Fibroblast of villous mesenchyme (primary cell): ENCODE measurements at places on chromosomes 1 and 21.

DNA sequence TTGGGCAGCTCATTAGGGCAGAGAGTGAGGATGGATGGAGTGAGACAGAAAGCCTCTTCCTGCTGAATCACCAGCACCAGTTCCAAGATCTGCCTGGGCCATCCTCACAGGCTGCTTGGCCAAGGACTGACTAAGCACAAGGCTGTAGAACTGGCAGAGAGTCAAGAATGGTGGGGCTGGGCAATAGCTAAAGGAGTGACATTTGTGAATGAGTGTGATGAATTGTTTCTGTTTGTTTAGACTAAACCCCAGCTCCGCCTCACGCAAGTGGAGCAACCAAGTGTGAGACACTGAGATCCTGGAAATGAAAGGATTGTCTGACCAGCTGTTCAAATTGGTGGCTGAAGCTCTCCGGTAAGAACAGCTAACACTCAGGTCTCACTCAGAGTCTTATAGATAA, 38.6 kb downstream of the BRINP2 start:
- DNase-seq: peak; percentile 97

DNA sequence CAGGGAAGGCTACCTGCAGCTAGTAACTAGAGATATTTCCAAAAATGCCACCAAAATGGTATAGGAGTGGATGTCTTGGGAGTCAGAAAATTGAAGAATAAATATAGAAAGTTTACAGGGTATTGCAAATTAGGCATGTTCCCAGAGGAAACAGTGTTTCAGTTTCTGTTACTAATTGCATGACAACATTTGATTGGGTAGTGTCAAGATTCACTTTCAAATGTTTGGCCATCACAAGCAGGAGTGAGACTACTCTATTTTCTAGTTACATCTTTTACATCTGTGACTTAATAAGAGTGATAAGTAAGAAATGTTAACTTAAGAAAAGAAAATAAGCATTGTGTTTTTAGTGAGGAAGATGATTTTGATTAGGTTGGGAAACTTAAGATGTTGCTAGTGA, 30.2 kb downstream of the AMY1C start:
- DNase-seq: no peak

GRCh38 chr1:89273324-89273778, 691 bp upstream of the GBP5 start:
- DNase-seq: no peak

GRCh38 chr21:15667819-15668218, 62.0 kb upstream of the USP25 start:
- DNase-seq: peak; percentile 8

DNA sequence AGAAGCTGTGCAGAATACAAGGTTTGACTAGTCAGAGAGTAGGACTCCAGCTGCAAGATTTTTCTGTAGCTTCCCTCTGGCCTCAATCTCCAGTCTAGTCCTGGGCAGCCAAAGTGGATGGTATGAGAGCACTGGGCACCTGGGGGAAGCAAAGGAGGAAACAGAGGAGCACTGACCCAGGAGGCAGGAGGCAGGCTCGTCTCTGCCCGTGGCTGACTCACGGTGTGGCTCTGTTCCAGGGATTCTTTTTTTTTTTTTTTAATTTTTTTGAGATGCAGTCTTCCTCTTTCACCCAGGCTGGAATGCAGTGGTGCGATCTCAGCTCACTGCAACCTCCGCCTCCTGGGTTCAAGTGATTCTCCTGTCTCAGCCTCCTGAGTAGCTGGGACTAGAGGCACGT, 4.1 kb upstream of the NPPB start:
- DNase-seq: no peak

GRCh38 chr1:20416706-20417105, 69.3 kb downstream of the CAMK2N1 start:
- no peak for DNase-seq

DNA sequence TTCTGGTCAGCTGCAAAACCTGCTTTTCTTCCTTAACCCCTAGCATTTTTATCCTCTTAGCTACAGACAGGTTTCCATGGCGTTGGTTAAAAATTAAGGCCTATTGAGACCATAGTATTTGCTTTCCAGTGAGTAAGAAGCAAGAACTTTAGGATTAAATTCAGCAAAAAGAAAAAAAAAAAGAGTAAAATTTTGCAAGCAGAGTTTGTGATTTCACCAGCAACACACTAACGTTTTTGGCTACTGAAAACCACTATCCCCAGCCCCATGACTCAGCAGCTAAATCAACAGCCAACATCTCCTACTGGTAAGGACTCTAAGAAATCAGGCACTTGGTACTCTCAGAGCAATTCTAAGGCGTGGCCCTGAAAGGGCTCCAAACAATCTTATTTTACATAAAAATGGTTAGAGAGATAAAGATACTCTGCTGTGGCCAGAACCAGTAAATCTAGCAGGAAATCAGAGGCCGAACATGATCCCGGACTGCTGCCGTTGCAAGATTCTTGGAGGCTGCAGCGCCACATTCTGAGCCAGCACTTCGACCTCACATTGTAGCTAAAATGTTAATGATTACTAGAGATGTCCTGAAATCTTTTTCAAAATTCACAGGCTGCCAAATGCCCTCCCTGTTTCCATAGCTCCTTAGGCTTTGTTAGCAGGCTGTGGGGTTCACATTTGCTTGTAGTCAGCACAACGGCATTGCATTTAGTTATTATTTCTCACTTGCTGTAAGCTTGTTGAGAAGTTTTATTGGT, 1.6 kb upstream of the ENO1 start:
- DNase-seq: peak; percentile 96
